ENCODE measurements at places on chromosomes 2 and 18. TPM values are rescaled to one million over a fixed set of nuclear protein-coding genes. Genes with fewer than 3 reads are reported as not detected.
A peak's percentile ranks its signal among the peaks of the same experiment; 100 is the strongest.

GRCh38 chr18:46184727-46185126, 80.5 kb downstream of the HAUS1 start:
- no peak for DNase-seq

GRCh38 chr2:84906108-84906899, 848 bp downstream of the TMSB10 start:
- DNase-seq: no peak

- peak; percentile 38 for DNase-seq
These were observed 27.9 kb upstream of the NT5DC4 start for GRCh38 chr2:112692918-112693317.

- DNase-seq: no peak
These were observed 8.9 kb downstream of the TRAPPC12 start for GRCh38 chr2:3388412-3388738.

GRCh38 chr2:152492911-152493310, 157.9 kb downstream of the FMNL2 start:
- no peak for DNase-seq

DNA sequence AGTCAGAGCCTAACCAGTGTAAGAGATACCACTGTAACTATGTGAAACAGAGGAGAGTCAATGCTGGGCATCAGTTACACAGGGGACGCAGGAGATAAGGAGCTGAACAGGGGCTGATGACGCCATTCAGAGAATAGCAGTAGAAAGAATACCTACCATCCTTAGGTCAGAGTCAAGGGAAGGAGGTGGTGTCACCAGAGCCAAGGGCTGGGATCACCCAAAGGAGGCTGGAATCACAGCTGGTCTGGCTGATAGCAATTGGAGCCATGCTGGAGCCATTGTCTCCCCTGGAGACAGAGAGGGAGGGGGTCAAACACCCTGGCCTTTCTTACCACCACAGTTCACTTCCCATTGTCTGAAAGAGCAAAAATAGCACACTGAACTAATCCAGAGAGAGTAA, 37.3 kb upstream of the C18orf32 start:
- no peak for DNase-seq

DNA sequence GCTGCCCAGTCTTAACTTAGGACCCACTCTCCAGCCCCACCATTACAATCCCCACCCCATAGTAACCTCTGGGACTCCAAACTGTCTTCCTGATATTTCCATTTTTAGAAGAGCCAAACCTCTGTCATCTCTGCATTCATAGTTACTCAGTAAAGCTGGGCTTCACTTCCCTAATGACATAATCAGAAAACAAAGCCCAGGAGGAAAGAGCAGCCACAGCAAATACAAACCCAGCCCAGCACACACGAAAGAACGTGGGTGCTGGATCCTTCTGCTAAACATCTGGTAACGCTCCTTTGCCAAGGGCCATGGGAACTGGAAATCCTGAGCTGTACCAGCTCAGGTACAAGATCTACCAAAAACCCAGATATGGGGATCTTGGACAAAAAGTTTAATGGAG, 36.8 kb upstream of the RIOK3 start:
- DNase-seq: no peak

DNA sequence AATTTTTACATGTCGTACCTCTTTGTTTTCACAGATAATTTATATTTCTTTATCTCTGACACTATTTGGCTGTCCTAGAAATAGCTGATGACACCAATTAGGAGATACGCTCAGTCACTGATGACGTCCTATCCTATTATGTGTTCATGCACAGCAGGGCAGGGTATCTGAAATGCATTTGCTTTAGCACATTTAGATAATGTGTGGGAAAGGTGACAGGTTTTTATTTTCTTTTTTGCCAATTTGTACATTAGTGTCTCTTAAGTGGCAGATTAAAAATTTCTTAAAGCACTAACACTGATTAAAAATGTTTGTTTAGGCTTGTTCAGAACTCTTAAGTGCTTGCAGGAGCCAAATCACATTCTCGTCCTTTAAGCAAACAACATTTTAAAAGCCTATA, 39.7 kb downstream of the CDC42EP3 start:
- DNase-seq: no peak

DNA sequence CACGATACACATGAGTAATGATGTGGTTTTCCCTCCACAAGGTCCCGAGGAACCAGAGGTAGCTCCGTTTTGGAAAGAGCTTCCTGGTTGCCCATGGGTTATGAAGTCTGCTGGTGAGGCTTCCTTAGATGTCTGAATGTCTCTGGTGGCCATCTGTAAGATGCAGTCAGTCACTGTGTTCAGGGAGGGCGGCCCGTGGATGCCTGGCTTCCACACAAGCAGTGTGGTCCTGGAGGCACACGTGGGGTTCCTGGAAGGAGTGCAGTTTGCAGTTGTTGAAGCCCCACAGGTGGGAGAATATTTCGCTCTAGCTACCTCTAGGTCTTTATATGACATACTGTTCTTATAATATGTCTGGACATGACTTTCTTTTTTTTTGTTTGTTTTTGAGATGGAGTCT, 209.0 kb downstream of the FAM210A start:
- no peak for DNase-seq

The KCNG2 gene
- not detected for total RNA-seq

The CYP26B1 gene
- total RNA-seq: 1.9 TPM

The ANKRD62 gene
- total RNA-seq: not detected

The FHOD3 gene
- total RNA-seq: 17.8 TPM

The TUBA4B gene
- not detected for total RNA-seq

The FECH gene
- total RNA-seq: 18.4 TPM

The TEX44 gene
- total RNA-seq: not detected
